ENCODE measurements at places on chromosomes 5 and 9.
A peak's percentile ranks its signal among the peaks of the same experiment; 100 is the strongest.

GRCh38 chr5:151107084-151107483, 26.2 kb upstream of the TNIP1 start:
- DNase-seq = no peak

- no peak for DNase-seq
Observed at GRCh38 chr5:91478096-91478495, 95.0 kb upstream of the ARRDC3 start.

DNA sequence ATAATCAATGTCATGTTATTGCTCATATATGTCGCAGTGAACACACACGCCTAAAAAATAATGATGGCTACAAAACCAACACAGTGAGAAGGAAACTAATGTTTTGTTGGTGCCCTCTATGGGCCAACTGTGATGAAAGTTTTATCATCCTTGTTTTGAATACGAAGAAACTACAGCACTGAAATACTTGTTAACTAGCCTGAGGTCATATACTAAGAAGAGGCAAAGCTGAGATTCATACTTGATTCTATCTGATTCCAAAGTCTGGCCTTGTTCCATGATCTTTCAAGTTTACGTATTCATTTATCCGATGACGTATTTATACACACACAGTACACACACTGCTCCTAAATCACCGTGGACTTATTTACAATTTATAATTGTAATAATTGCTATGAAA, 16.1 kb upstream of the DRD1 start:
- DNase-seq = peak; percentile 27

GRCh38 chr9:94631599-94631998, 7.7 kb downstream of the FBP1 start:
- no peak for DNase-seq

DNA sequence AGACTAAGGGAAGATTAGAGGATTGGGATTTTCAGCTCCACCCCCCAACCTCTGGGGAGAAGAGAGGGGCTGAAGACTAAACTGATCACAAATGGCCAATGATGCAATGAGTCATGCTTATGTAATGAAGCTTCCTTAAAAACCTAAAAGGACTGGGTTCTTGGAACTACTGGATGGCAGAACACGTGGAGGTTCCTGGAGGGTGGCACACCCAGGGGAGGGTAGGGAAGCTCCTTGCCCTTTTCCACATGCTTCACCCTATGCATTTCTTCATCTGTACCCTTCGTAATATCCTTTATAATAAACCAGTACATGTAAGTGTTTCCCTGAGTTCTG, 48.6 kb downstream of the ARHGEF28 start:
- peak; percentile 46 for DNase-seq

DNA sequence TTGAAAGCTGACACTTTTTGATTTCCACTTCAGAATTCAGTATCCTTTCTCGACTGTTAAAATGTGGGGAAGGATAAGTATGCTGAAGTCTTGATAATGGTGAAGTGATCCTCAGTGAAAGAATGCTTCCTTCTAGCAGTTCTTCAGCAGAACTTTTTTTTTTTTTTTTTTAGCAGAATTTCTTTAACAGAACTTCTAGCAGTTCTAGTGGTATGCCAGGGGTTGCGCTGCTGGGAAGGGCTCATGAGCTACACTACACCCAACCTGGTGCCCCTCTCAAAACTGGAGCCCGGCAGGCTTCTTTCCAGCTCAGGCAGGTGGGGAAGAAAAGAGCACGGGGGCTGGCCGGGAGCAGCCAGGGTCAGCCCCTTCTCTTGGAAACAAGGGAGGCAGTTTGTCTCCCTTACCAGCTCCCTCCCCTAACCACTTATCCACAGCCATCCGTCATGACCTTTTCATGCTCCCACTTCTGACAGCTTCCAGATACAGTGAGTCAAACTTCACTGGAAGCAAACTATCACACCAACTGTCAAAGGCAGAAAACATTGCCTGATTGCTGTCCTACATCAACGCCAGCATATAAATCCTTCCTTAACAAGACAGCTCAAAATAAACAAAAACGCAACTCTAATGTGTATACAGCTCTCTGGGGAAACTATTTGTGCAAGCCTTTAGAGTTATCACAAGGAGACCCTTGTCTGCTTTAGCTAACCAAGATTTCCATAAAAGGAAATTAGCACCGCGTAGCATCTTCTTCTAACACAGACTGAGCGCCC, 211.5 kb downstream of the GAPVD1 start:
- DNase-seq = peak; percentile 53

DNA sequence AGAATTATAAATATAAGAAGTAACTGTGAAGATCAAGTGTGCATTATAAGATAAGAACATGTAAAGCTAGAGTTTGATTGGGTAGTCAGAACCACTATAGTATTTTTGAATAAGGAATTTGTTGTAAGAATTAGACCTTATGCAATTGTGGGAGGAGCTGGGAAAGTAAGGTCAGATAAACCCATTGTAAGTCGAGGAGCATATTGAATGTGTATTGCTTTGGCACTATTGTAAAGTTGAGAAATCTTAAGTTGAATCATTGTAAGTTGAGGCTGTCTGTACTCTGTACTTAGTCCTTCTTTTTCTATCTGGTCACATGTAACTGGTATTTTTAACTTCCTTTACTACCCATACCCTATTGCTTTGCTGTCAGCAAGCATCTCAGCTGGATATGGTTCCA, 158.7 kb downstream of the CCDC171 start:
- DNase-seq = no peak

GRCh38 chr9:106860721-106861639, 2.0 kb upstream of the ZNF462 start:
- DNase-seq = peak; percentile 67

- DNase-seq = no peak
Observed at GRCh38 chr5:118378959-118379358, 609.4 kb downstream of the DTWD2 start.

DNA sequence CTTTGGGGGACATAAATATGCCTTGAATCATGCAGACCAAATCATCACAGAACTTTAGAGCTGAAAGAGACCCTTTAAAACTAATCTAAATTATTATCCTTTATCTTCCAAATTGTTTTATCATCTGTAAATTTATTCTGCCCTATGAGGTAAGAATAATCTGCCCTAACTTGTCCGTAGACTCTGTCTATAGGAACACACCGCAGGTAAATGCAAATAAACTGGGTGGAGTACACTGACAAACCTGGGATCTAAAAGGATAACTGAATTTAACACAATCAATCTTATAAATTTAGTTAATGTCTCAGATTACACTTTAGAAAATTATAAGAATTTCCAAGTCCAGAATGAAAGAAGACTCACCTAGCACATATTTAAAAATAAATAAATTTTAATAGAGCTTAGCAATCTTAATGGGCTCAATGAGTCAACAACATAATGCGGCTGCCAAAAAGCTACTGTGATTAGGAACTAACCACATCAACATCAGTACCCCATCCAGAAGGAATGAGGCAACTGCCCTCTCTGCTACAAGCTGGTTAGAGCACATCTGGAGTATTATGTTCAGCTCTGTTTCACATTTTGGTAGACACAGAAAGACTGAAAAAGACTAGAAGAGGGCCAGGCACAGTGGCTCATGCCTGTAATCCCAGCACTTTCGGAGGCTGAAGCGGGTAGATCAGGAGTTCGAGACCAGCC, 5.6 kb downstream of the MEGF9 start:
- peak; percentile 39 for DNase-seq

DNA sequence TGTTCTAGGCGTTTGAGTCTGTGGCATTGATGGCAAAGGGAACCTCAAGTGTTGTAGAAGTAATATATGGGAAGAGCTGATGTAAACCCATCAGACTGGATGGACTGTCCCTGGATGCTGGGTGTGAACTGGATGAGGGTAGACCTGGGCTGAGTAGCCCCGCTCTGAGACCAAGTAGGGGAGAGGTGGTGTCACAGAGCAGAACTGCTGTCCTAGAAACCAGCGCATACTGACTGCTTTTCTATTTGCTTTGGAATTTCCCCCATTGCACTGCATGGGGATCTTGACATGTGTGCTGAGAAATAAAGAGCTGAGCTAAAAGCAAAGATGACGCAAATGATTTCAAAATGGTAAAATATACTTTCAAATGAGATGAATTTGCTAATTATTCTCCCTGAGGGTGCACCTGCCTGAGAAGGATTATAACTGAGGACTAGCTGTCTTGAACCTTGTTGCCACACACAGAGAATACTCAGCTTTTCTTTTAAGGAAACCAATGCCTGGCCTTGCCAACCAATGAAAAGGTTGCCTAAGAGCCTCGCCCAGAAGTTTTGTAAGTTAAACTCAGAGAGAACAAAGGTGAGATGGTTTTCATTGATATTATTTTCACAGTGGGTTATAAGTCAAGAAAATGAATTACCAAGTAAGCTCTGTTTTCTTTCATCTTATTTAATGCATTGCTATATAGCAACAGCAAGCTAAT, 44.8 kb downstream of the NIM1K start:
- no peak for DNase-seq

GRCh38 chr9:127539982-127540663, 72.0 kb upstream of the STXBP1 start:
- DNase-seq = peak; percentile 54

DNA sequence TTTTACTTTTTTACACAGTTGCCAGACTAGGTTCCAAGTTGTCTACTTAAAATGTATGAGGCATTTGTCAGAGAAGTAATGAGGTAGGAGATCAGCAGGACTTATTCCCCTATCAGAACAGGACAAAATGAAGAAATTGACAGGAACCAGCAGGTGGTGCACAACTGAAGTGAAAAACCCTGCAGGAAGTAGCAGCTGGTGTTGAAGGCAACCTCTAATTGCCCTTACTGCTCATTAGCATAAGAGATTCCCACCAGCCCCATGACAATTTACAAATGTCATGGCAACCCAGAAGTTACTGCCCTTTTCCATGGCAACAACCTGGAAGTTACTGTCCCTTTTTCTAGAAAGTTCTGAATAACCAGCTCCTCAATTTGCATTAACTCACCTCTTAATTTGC, 5.4 kb downstream of the PCDHB15 start:
- no peak for DNase-seq

- DNase-seq = peak; percentile 90
Observed at GRCh38 chr5:9766581-9766980, 136.4 kb upstream of the TAS2R1 start.

DNA sequence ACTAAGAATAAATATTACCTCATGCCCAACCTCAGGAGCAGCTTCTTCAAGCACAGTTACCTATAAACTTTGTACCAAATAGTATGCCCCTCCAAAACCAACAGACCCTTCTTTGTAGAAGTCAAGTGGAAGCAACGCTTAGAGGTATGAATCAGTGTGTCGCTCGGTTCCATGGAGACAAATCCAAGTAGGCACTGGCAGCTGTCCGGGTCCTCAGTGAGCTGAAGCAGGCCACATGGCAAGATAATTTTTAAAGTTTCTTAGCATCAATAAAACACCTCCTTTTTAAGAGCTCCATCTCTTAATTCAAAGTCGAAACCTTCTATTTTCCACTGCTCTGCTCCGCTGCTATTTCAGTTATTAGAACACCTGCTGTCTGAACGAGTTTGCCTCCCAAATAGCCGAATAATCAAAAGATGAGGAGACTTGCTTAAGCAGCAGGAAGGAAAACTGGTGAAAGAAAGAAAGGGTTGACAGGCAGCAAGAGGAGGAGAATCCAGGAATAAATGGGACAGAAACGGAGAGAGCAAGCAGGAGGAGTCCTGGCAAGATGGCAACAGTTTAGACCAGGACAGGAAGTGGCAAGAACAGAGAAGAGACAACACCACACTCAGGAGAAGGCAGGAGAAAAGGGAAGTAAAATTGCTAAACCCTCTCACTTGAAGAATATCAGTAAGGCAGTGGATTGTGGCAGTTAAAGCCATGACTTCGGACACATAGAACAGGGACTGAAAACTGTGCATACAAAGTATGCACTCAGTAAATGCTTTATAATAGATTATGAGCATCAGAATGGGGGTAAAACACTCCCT, 65.0 kb downstream of the PPP2R2B start:
- DNase-seq = no peak

GRCh38 chr5:35773967-35774366, 82.7 kb upstream of the IL7R start:
- DNase-seq = peak; percentile 60

- peak; percentile 98 for DNase-seq
Observed at GRCh38 chr9:111728617-111729366, 65.9 kb downstream of the SHOC1 start.

DNA sequence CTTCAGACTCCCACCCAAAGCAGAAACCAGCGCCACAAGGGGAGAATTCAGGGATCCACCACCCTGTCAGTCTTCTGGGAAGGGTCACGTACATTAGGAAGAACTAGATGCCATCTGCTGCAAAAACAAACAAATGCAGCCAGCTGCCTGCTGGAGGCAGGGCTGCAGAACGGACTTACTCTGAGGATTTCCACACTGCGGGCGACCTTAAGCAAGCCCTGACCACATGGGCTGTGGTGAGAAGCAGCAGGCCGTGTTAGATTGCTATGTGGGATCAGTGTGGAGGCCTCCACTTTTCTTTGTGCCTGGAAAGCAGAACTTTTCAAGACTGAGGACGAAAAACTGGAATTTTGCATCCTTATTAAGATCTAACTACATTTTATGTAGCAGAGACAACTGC, 13.4 kb upstream of the LTC4S start:
- DNase-seq = no peak

GRCh38 chr5:160317434-160317833, 5.1 kb upstream of the CCNJL start:
- no peak for DNase-seq

DNA sequence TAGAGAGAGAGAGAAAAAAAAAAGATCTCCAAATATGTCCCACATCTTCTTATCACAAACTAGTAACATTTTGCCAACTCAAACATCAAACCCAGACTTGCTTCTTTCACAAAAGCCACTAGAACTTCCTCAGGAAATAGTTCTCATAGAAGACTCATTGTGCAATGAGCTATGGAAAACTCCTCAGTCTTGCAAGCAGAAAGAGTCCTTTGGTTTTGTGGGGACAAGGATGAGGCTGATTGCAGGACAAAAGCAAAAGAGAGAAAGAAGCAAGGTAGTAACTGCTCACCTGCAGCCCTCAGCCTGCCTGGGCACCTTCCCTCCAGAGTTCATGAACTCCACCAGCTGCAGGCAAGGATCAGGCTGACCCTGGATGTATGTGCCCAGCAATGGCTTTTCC, 399.0 kb downstream of the IRX1 start:
- no peak for DNase-seq

DNA sequence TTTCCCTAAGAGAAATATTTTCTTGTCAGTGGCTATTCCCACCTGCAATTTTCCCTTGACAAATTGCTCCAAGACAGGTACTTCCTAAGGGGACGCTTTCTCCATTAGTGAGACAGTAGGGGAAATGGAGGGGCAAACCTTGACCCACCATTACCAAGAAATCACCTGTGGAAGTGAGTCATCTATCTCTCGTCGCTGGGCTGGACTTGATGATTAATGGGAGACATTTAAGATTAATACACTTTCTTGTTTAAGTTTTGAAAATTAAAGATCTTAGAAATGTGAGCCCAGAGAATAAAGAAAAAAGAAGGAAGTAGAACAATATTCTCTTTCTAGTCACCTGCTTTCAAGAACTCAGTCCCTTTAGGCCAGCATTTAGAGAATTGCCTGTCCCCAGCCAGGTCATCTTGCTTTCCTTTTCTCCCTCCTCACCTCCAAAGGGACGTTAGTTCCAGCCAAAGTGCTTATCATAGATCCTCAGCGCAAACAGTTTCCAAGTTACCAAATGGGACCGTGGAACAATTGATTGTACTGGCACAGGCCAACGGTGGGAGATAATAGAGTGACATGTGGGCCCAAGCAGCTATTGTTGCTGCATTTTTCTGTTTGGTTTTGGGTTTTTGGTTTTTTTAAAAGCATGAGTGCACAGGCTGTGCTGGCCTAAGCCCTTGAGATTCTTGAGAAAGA, 284.4 kb downstream of the ENC1 start:
- DNase-seq = no peak

Measured in ELR (cell line).